GM23338 (cell line): ENCODE measurements at places on chromosomes 3 and 15.

DNA sequence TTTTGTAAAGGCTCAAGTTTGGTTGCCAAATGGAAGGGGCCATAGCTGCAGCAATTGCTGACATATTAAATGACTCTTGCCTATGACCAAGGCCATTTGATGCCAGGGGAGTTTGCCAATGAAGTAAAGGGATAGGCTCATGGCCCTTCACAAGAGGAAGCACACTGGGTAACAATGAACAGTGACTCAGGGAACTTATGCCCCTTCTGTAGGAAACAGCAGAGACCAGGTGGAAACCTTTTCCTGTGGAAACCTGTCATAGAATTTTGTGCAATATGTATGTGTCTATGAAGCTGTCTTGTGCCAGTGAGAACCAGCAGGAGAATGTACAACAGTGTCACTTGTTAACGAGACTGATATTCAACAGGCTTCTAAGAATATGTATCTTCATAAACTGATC lies 25.4 kb upstream of the AVEN start:
- no peak for DNase-seq

DNA sequence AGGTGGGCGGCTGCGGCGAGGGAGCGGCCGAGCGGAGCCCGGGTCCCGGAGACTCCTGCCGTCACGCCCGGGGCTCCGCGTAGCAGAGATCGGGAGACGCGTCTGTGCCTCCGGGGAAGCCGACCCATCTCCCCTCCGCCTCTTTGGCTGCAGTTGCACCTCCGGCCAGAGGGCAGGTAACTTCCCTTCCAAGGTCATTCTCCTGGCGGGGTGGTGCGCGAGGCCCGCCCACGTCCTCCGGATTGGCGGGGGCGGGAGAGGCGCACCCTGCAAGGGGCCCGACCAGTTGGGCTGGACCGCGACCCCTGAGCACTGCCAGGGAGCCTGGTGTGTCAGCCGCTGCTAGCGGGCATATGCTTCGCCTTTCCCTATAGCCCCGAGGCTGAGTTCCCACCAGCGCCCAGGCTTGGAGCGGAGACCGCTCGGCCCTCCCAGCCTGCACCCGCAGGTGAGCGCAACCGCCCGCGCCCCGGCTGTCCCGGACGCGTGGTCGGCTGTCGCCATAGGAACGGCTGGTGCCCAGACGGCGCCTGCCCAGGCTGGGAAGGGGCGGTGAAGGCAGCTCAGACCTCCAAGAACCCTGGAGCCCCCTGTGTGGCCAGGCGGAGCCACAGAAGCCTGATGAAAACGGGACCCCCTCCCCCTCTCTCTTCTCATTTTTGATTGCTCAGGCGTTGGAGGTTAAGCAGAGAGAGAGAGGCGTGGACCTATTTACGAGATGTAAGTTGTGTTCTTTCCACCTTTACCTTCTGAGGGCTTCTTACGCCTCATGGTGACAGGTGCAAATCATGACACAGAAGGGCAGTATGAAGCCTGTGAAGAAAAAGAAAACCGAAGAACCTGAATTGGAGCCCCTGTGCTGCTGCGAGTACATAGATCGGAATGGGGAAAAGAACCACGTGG lies 453 bp downstream of the ZDHHC23 start:
- peak; percentile 80 for DNase-seq

- DNase-seq, result no peak
These were observed 40.3 kb downstream of the EDEM1 start for GRCh38 chr3:5227812-5228211.

- no peak for DNase-seq
These were observed 35.4 kb upstream of the RBMS3 start for GRCh38 chr3:29245441-29245840.

- no peak for DNase-seq
These were observed 378.6 kb downstream of the MAGI1 start for GRCh38 chr3:65660000-65660598.

- DNase-seq, result no peak
These were observed 31.5 kb downstream of the MRPS11 start for GRCh38 chr15:88498996-88499395.

GRCh38 chr3:4149296-4149695 lies 153.9 kb upstream of the SETMAR start:
- DNase-seq, result no peak

- DNase-seq, result peak; percentile 36
These were observed 89.5 kb downstream of the DHX30 start for GRCh38 chr3:47892286-47893040.

DNA sequence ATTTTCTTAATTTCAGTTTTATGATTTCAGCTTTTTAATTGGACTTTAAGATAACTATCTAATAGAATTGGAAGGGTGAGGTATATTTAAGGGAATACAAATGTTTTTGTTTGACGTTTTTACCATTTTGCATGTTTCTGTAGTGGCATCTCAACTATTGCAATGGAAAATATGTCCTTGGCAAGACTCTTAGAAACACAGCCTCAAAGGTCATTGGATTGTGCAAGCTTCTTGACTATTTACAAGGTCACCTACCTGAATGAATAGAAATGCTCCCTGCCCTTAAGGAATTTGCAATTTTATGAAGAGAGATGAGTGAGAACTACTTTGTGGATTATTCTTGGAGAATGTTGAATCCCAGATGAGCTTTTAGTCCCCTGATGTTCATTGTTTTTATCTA lies 43.1 kb downstream of the ITPR1 start:
- DNase-seq, result no peak

DNA sequence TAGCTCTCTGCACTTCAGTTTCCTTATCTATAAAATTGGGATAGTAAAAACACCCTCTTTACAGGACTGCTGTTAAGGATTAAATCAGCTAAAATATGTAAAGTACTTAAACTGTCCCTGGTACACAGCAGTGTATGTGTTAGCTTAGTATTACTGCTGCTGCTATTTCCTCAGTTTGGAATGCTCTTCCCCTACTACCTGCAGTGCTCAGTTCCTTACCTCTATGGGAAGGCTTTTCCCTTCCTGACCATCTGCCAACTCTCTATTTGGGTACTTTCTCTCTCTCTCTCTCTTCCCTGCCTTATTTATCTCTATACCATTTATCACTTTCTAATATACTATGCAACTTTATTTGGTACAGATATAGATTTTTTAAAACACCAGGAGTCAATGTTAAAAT lies 26.5 kb downstream of the KPNA4 start:
- peak; percentile 17 for DNase-seq

DNA sequence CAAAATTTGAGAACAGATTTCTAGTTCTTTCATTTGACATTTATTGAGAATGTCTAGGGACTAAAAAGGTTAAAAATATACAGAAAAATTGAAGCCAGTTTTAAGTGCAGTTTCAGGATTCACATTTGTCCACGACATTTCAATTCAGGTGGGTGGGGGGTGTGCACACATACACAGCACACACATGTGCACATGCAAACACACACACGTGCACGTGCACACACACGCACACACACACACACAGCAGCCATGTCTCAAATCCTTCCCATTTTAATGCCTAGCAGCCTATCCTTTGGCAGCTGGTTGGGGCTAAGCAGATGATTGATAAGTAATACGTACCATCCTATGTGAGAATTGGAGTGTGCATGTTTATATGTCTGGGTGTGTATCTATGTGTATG lies 238.3 kb upstream of the TRIM42 start:
- no peak for DNase-seq

DNA sequence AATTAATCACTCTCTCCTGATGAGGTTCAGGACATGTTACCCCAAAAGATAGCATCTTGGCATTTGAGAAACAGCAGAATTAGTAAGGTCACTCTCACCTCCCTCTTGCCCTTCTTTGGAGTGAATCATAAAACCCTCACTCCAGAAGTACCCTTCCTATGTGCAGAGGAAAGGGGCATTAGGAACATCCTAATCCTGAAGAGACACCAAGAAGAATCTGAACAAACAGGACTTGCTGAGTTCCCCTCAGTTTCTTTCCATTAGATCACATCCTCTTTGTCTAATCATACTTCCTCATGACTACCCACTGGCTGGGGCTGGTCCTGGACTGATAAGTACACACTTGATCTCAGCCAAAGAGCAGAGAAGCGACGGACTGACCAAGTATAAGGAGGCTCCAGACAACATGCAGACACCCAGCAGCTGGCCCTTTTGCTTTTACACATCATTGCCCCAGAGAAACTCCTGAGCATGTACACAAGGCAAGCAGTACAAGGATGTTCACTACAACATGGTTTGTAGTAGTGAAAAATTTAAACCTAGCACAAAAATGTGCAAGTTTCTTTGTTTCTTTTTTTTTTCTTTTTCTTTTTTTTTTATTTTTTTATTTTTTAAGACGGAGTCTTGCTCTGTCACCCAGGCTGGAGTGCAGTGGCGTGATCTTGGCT lies 15.0 kb upstream of the TM6SF1 start:
- no peak for DNase-seq

DNA sequence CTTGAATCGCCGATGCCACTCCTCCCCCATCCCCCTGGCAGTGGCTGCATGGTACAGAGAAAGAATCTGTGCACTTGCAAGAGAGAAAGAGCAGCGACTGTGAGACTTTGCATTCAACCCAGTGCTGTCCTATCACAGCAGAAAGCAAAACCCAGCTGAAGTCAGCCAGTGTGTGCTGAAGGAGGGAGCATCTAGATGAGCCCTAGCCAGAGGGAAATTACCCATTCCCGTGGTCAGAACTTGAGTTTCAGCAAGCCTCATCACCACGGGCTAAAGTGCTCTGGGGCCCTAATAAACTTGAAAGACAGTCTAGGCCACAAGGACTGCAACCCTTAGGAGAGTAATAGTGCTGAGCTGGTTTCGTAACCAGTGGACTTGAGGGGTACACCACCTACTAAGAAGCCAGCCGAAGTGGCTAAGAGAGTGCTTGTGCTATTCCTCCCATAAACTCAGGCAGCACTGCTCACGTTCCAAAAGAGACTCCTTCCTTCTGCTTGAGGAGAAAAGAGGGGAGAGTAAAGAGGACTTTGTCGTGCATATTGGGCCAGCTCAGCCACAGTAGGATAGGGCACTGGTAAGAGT lies 15.2 kb upstream of the PIK3R4 start:
- DNase-seq, result no peak

DNA sequence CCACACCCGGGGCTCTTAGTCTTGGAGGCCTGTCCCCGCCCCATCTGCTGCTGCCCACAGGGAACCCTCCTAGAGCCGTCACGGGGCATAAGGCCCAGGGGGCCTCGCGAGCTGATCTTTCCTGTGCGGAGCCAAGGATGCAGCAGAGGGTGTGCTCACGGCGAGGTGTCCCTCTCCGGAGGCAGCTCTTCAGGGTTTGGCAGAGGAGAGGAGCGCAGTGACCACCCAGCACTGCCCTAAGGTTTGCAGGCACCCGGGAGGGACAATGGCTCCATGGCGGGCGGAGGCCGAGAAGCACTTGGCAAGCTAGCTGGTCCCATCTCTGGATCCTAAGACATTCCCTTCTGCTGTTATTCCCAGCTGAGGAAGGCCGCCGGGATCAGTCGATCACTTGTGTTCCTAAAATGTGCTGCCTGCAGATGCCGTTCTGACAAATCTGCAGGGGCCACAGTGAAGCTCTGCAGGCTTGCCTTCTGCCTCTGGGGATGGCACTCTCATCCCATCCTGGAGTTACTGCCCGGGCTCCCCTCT lies 47.4 kb upstream of the PCSK6 start:
- DNase-seq, result no peak

GRCh38 chr15:64580696-64581407 lies 120.5 kb downstream of the ZNF609 start:
- no peak for DNase-seq

DNA sequence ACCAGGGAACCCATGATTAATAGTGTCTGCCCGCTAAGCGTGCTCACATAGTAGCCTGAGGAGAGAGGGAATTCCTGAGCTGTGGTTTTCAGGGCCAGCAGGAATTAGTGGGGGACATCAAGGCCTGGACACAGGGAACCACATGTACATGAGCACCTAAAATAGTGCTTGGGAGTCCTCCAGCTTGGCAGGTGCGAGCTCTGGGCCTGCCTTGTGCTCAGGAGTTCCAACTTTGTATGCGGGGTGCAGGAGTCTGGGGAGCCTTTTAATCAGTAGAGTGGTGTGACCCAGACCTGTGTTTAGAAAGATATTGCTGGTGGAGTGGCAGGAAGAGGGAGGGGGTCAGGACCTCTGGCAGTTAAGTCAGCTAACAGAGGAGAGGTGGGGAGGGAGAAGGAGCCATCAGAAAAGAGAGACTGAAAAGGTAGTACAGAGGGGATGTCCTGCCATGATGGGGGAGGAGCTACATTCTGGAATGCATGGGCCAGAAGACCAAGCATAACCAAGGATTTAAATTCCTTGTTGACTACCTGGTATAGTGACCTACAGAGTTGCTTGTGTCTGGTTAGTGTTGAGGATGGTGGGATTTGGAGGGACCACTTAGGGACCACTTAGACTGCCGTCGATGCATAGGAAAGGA lies 1.9 kb downstream of the DAG1 start:
- DNase-seq, result peak; percentile 55

- no peak for DNase-seq
These were observed 200.6 kb downstream of the GHSR start for GRCh38 chr3:172247525-172248274.

GRCh38 chr3:51557993-51558392 lies 19.5 kb downstream of the RAD54L2 start:
- DNase-seq, result no peak

- peak; percentile 74 for DNase-seq
These were observed 10.2 kb downstream of the MRPS22 start for GRCh38 chr3:139353920-139354556.

GRCh38 chr15:92100751-92101150 lies 247.2 kb downstream of the SLCO3A1 start:
- no peak for DNase-seq

DNA sequence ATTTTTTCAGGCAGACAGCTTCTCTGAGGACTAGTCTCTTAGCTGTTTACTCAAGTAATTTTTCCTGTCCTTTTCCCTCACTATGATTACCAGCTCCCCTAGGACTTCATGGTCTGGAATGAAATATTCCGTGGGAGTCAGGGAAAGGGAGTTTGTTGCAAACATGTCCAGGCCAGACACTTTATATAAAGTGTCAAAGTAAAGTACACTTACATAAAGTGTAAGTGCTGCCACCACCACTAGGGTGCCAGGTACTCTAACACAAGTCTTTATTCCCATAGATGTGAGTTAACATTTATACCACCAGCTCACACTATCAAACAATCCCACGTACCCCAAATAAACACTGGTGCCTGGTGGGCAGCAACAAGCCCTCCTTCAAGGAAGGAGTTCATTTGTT lies 179.8 kb downstream of the SNRPN start:
- peak; percentile 20 for DNase-seq

- no peak for DNase-seq
These were observed 49.2 kb downstream of the MGLL start for GRCh38 chr3:127772827-127773751.

GRCh38 chr15:98124581-98124980 lies 164.1 kb downstream of the ARRDC4 start:
- DNase-seq, result no peak

DNA sequence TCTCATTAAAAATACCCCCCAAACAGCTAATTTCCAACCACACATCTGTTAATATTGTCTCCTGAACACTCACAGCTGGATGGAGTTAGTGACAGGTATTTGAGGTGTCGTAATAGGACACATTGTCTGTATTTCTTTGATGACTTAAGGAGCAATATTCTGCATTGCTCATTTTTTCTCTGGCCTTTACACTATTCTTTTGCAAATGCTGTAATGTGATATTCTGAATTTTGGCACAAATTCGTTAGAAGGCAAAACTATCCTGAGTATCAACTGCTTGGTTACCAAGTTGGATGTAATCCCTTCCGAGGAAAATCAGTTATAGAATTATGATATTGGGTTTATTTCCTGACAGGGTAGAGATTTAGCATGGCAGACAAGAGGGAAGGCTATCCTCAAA lies 1030.2 kb downstream of the MCTP2 start:
- DNase-seq, result no peak

GRCh38 chr3:25910997-25911396 lies 121.1 kb downstream of the OXSM start:
- DNase-seq, result peak; percentile 89
